ENCODE measurements at places on chromosomes 7 and 10. TPM values are rescaled to one million over a fixed set of nuclear protein-coding genes. Genes with fewer than 3 reads are reported as not detected.

The SPDYE2B gene
- total RNA-seq: not detected

The SLC13A1 gene
- total RNA-seq: not detected

The NRAP gene
- total RNA-seq: 3.0 TPM

The RGS10 gene
- total RNA-seq: 39.1 TPM

The LCOR gene
- 12.8 TPM for total RNA-seq
